NCI-H1092 (cell line): ENCODE measurements at places on chromosomes 3 and 15.

DNA sequence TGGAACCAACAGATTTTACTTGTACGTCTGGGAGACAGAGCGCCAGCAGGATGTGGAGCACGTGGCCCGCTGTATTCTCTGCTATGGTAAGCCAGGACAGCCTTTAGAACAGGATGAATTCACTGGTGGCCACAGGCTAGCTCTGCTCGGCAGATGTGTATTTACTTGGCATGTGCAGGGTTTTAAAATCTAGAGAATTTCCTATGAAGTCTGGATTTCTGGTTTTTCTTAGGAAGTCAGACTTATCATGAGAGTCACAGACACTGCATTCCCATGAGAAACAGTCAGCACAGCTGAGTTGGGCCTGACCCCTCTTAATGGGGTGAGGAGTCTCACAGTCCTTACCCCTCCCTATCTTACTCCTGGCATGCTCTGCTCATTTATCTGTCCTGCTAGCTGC lies 84.6 kb upstream of the COL6A5 start:
- no peak for DNase-seq

GRCh38 chr15:74835312-74835823 lies 7.6 kb downstream of the ULK3 start:
- DNase-seq, result no peak

DNA sequence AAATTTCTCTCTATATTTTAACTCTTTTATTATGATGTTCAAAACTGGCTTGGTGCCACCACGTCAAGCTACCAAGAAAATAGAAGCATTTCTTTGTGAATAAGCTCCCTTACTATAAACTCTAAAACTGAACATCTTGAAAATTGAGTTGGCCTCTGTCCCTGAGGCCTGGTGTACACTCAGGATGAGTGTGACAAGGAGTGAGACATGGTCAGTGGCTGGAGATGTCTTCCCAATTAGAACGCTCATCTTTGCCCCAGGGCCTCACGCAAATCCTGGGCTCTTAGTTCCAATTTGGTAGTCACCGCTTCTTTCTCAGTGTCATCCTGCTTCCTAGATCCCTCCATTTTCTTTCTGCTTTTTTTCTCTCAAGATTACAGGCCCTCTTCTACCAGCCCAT lies 26.2 kb downstream of the SLC2A2 start:
- DNase-seq, result no peak

GRCh38 chr3:71425491-71426071 lies 157.9 kb downstream of the FOXP1 start:
- DNase-seq, result no peak

DNA sequence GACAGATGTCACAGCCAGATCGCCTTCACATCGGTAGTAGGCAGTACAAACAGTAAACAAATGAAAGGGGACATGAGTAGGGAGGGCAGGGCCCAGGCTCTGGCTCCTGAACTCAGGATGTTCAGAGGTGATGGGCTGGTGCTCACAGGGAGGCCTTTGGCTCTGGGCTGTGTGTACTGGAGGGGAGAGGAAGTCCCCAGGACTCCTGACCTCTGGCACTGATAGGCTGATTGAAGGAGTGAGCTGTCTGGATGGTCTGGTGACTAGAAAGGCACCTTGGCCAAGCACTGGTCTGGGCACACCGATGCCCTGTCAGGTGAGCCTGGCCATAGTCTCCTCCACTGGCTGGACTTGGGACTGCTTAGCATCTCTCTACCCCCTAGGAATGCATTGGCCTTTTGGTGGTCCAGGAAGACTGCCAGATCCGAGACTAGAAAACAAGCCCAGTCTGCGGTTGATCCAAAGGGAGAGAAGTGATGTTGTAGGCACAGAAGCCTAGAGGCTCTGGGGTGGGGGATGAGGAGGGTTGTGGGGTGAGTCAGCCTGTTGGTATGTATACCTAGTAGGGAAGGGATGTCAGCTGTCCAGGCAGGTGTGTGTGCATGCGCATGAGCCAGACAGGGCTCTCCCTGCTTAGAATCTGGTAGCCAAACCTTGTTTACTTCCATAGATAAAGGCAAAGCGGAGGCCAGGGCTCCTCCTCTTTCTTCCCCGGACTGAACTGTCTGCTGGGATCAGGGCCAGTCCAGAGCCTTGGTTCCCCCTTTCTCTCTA lies 1.9 kb downstream of the SPINT1 start:
- DNase-seq, result no peak
